ENCODE measurements at places on chromosomes 5 and 9.

- DNase-seq, result no peak
These were observed 146.6 kb downstream of the PIP5K1B start for GRCh38 chr9:68851657-68852056.

DNA sequence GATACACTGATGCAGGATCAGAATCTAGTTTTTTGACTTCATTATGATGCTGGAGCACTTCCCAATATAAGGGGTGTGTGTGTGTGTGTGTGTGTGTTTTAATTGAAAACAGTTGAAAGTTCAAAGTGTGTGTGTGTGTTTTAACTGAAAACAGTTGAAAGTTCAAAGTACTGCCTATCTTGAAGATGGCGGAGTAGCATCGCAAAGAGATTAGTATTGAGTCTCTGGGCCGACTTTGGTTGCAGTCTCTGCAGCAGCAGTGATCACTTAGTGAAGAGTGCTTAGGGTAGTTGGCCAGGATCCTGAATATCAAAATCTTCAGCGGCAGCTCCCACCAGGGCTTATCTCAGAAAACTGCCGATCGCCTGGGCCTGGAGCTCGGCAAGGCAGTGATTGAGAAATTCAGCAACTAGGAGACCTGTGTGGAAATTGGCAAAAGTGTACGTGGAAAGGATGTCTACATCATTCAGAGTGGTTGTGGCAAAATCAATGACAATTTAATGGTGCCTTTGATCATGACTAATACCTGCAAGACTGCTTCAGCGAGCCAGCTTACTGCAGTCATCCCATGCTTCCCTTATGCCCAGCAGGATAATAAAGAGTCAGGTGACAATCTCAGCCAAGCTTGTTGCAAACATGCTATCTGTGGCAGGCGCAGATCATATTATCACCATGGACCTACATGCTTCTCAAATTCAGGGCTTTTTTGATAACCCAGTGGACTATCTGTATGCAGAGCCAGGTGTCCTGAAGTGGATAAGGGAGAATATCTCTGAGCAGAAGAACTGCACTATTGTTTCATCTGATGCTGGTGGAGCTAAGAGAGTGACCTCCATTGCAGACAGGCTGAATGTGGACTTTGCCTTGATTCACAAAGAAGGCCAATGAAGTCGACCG is 7.3 kb upstream of the SCAI start:
- no peak for DNase-seq

DNA sequence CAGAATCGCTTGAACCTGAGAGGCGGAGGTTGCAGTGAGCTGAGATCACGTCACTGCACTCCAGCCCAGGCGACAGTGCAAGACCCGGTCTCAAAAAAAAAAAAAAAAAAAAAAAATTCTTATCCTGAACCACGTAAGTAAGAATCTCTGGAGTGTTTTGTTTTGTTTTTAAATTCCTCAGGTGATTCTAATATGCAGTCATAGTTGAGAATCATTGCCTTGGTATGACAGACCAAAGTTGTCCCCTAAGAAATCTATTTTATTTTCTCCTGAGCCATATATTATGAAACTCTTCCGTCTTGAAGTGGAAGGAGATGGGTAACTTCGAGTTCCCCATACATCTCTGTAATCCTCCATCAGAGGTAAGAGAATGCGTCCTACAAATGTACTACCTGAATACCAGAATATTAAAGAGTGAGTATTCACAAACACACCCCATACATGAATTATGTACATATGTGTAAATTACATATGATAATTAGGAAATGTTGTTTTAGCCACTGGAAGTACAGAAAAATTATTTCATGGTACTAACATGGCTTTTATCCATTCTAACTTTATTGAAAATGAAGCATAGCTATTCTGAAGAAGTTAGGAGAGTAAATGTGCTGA is 26.7 kb upstream of the SVEP1 start:
- peak; percentile 21 for DNase-seq

DNA sequence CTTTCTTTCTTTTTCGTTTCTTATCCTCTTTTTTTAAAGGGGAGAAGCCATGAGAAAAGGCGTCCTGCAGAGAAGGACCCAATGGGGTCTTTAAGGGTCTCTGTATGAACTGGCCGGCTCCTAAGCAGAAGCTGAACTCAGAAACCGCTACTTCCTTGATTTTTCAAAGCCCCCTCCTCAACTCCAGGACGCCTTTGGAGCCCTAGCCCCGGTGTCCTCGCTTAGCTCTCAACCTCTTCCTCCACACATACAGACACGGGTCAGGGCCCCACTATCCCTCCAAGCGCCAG is 8.3 kb downstream of the PAX5 start:
- no peak for DNase-seq

- DNase-seq, result no peak
These were observed 31.1 kb downstream of the POU4F3 start for GRCh38 chr5:146369691-146370090.

DNA sequence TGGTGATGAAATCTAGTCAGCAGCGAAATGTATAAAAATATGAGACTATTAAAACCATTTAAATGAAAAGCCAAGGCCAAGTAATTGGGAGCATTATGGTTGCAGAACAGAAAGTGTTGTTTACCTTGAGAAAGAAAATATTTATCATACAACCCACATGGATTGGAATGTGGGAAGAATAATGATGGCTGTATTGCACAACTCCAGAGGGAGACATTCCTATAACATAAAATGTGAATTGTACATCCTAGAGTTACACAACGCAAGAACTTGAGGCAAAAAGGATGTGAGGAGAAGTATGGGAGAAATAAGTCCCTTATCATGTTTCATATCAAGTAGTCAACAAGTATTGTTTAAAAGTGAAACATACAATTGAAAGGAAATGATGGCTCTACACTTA is 1014.0 kb upstream of the SEMA6A start:
- DNase-seq, result no peak

GRCh38 chr9:98010445-98010844 is 27.3 kb downstream of the ANP32B start:
- DNase-seq, result peak; percentile 88

- no peak for DNase-seq
These were observed 310.1 kb downstream of the ZNF608 start for GRCh38 chr5:124436294-124436693.

GRCh38 chr9:21936161-21936560 is 58.0 kb downstream of the CDKN2A start:
- DNase-seq, result no peak

DNA sequence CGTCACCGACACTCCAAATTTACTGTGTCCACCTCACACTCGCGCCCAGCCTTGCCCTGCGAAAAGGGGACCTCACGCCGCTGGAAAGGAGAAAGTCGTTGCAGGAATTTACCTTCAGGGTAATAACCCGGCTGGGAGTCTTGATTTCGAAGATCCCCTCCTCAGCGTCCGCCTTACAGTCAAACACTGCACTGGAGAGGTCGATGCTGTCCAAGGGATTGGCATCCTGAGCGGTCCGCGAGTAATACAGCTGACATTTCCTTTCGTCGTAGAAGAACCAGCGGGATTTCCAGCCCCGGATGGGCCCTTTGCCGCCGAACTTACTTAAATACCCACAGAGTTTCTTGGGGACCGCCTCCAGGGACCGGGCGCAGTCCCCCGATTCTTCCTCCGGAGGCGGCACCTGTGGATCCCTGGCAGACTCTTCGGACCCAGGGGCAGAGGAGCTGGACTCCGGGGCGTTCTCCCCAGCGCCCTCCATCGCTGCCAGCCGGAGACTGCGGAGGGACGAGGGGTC is 330 bp downstream of the TBC1D2 start:
- no peak for DNase-seq

DNA sequence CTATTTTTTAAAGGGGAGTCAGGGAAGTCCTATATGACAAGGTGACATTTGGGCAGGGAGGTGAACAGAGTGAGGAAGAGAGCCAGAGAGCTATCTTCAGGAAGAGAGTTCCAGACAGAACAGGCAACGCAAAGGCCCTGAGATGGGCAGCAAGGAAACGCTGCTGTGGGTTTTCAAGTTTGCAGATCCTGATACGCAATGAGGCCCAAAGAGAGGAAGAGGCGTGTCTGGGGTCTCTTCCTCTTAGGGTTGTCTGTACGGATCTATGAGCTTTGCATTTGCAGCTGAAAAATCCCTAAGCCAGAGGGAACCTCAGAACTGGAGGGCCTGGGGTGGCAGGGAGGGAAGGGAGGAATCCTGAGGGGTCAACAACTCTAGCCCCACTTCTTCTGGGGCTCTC is 13.6 kb downstream of the FAT2 start:
- DNase-seq, result no peak

DNA sequence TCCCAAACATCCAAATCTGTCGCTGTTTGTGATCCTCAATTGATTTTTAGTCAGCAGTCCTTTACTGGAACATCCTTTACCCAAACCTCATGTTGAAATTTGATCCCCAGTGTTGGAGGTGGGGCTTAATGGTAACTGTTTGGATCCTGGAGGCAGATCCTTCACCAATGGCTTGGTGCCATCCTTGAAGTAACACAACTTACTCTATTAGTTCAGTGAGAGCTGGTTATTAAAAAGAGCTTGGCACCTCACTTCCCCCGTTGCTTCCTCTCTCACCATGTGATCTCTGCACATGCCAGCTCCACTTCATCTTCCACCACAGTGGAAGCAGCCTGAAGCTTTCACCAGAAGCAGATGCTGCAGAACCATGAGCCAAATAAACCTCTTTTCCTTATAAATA is 40.3 kb downstream of the DNAJB5 start:
- DNase-seq, result no peak

DNA sequence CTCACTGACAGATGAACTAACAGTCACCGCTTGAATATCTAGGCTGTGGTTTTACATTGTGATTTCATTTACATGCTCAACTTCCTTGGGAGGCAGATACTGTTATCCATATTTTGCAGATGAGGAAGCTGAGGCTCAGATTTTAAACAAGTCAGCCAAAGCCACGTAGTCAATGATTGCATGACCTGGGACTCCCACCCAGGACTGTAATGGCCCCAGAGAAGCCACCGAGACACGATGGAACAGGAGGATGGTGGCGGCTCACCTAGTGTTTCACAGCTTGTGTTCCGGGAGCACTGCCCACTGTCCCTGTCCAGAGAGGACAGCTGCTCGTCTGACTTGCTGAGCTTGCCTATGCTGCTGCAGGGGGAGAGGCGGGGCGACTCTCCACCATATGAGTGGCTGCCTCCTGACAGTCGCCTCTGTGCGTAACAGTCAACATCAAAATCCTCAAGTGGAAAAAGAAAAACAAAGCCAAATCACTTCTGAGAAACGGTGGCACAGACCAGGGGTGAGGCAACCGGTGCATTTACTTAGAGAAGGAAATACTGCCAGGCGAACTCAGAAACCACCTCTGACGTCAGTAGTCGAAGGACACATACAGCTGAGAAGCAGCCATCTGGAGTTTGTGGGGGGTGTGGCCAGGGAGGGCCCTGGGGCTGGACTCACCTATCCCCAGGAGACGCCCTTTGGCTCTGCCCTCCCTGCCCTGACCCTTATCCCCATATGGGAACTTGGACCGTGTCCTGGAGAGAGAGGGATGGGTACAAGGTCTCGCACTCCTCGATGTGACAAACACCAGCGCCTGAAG is 82.5 kb downstream of the PRRT1B start:
- DNase-seq, result peak; percentile 86

DNA sequence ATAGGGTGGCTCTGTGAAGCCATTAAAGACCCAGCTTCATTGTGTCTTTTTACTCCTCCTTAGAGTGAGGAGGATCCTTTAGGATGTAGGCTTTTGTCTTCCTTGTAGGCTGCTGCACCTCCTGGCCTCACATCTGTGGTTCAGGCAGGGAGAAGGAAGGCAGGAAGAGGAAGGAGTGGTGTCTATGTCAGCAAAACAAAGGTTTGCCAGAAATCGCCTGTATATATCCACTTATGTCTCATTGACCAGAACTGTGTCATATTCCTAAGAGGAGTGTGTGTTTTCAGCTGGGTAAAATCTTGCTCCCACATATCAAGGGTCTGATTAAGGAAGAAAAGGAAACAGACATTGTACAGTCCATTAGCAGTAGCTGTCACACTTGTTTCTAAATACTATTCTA is 213.8 kb downstream of the ARHGAP26 start:
- DNase-seq, result no peak

DNA sequence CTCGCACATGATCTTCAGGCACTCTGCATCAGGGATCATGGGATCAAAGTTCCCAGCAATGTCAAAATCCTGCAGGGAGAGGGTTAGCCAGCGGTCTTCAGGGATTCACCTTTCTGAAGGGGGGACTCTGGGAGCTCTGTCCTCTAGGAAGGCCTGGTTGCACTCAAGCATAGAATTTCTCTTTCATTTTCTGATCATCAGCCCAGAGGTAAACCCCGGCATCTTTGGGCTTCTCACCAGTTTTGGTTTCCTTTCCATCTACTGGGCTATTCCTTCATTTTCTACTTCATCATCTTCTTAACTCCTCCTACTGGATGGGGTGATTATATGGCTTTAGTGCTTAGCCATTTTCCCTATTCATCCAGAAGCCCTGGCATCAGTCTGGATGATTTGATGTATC is 4.6 kb upstream of the DND1 start:
- DNase-seq, result no peak

DNA sequence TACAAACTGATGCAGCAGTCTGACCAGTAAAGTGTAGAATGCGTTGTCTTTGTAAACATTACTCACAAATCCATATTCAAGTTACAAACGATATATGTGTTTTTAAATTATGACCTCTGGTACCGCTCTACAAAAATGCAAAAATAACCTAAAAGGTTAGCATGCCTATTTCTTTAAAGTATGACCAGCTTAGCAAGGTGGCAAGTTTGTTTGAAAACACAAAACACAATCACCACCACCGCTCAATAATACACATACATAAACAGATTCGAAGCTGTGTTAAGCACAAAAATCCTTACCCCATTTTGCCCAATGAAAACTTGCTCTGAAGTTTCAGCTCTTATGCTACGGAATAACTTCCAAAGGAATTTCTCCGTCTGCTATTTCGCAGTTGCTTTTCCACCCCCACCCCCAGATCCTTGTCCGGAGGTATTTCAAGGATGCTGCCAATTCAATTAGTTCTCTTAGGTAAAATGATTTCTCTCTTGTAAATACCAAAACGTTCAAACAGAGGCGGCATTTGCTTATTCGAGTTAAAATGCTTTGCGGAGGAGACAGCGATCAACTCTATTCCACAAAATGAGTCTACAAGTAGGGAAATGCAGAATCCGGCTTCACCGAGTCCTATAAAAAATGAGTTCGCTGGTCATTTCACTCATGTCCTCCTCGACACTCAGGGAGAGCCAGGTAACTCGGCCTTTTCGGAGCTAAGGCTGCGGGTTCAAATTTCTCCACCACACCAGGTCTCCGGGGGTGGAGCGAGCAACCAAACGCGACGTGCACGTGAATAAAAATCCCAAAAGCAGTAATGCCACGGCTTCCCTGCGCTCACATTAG is 1.2 kb downstream of the HOMER1 start:
- DNase-seq, result peak; percentile 38

DNA sequence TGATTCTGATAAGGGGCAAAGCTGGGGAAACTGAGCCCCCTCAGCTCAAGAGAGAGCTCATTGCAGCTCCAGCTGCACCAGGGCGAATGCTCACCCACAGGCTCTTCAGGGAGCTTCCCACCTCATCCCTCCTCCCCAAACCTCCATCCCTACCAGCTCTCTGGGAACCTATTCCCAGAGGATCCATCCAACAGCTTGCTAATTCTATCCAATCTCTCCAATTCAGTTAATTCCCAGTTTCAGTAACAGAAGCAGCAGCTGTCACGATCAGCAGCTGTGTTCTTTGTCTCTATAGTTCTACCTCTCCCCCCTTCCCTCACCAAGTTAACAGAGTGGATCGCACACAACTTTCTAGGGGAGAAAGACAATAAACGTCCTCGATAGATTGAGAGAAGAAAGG is 135.5 kb upstream of the EFNA5 start:
- no peak for DNase-seq

GRCh38 chr5:131595088-131596033 is 39.7 kb downstream of the RAPGEF6 start:
- DNase-seq, result no peak

Data from Caki2 (cell line).